ENCODE measurements at places on chromosomes 5 and 9. TPM values are rescaled to one million over a fixed set of nuclear protein-coding genes. Genes with fewer than 3 reads are reported as not detected.
A peak's percentile ranks its signal among the peaks of the same experiment; 100 is the strongest.

DNA sequence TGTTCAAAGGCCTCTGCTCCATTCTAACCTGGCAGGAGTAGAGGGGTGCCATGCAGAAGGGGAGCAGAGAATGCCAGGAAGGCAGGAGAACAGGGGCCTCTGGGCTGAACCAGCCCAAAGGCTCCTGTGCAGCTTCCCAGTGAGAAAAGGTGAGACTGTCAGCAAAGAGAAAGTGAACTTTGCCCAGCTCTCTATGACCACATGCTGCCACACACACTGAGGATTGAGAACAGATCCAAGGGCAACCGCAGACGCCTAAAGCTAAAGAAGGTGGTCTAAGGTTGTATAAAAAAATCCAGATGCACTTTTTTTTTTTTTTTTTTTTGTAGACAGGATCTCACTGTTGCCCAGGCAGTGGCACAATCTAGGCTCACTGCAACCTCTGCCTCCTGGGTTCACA, 51.4 kb downstream of the ALDH7A1 start:
- no peak for DNase-seq

DNA sequence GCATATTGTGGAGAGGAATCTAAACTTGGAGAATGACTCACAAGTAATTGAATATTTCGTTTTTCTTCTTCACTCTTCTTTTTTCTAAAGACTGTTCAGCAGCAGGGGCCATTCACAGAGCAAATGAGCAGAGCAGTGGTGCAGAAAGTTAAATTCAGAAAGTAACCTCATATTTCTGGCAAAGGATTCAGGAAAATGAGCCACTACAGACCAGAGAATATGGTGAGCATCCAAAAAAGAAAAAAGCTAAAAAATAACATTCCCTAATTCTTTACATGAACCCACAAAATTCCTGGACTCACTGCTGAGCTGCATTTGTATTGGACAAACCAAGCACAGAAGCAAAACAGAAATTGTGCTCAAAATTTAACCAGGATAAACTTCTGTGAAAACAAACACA, 1486.8 kb upstream of the C9orf72 start:
- DNase-seq = no peak

- no peak for DNase-seq
These were observed 3.6 kb upstream of the PTGR1 start for GRCh38 chr9:111603041-111603440.

DNA sequence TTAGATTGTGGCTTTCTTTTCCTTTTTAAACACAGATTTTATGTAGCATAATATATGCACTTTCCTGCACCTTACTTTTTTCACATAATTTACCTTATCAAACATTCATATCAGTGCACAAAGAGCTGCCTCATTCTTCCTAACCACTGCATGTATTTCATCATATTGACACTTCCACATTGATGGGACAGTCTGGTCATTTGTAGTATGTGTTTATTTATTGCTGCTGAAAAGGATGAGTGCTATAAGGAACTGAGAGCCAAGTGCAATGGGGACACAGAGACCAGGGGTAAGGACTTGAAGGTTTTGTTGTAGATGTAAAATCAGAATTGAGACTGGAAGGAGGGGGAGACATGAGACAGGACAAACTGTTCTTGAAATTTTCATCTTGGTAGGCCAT, 193.8 kb downstream of the SMARCA2 start:
- no peak for DNase-seq

- DNase-seq = no peak
These were observed 167.0 kb downstream of the GABBR2 start for GRCh38 chr9:98541684-98542230.

- no peak for DNase-seq
These were observed 122.1 kb downstream of the NTRK2 start for GRCh38 chr9:84791643-84792042.

GRCh38 chr5:119527351-119527750, 75.1 kb downstream of the HSD17B4 start:
- peak; percentile 11 for DNase-seq

DNA sequence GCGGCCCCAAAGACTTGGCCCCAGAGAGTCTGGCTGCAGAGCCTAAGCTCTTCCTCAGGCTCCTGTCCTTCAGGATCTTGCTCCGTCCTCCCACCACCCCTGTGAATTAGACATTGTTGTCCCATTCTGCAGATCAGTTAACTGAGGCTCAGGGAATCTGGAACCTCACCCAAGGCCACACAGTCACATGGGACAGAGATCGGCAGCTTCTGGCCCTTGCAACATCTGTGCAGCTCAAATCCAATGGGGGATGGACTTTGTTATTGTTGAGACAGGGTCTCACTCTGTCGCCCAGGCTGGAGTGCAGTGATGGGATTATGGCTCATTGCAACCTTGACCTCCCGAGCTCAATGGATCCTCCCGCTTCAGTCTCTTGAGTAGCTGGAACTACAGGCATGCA, 23.9 kb upstream of the LAMC3 start:
- no peak for DNase-seq

DNA sequence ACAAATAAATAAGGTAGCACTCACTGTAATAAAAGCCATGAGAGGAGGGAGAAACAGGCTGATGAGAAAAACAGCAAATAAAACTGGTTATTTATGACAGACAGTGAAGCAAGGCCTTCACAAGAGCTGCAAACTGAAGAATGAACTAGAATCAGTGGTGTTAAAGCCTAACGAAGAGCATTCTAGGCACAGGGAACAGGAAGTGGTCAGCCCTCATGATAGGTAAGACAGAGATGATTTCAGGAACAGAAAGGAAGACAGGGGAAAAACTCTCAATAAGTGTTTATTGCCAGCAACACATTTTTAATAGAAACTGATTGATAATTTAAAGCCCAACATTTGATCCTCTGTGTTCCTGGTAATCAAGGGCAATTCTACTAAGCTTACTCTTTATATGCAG, 124.5 kb downstream of the EDIL3 start:
- no peak for DNase-seq

DNA sequence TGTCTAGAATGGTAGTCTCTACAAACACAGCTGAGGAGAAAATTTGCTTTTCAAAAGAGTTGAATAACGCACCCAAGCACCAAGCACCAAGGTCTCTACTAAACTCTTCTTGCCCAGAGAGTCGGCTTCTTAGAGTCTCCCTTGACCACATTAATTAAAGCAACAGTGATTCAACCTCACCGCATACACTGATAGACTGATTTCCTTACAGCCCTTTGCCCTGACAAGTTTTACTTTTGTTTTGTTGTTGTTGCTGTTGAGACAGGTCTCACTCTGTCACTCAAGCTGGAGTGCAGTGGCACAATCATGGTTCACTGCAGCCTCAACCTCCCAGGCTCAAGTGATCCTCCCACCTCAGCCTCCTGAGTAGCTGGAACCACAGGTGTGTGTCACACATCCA, 1035.7 kb upstream of the DMAC1 start:
- no peak for DNase-seq

GRCh38 chr5:164763206-164763605, 1257.8 kb downstream of the MAT2B start:
- no peak for DNase-seq

- no peak for DNase-seq
These were observed 747.3 kb upstream of the C9orf72 start for GRCh38 chr9:28320616-28321015.

DNA sequence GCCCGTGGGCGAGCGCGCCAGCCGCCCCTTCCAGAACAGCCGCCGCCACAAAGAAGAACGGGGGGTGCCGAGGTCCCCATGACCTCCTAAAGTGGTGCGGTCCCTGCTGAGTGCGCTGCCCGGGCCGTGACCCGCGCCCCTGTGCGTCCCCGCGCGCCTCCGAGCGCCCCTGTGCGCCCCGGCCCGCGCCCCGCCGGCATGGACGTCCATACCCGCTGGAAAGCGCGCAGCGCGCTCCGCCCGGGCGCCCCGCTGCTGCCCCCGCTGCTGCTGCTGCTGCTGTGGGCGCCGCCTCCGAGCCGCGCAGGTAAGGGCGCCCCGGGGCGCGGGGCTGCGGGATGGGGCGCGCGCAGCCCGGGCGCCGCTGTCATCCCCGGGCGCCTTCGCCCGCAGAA, 384 bp downstream of the COL5A1 start:
- no peak for DNase-seq

DNA sequence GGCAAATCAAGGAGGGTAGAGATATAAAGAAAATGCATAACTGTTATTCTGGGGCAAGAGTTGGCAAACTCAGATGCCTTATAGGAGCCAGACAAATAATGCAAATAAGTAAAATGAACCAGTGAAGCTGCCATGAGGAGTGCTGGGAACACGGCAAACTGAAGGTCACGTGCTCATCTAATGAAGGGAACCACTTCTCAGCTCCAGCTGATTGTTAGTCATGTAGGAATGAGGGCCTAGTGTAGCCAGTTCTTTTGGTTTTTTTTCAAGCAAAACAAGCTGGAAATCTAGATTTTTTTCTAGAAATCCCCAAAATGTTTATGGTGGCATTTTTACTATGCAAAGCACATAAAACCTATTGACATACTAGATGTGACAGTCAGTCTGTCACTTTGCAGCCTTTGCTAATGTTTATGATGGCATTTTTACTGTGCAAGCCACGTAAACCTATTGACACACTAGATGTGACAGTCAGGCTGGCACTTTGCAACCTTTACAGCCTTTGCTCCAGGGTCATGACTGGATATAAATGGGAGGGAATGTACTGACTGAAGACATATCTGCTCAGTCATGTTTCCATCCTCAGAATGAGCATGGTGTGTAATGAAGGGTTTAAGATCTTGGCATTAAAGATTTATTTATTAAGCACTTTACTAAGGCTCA, 39.4 kb downstream of the RUSC2 start:
- DNase-seq = peak; percentile 43

DNA sequence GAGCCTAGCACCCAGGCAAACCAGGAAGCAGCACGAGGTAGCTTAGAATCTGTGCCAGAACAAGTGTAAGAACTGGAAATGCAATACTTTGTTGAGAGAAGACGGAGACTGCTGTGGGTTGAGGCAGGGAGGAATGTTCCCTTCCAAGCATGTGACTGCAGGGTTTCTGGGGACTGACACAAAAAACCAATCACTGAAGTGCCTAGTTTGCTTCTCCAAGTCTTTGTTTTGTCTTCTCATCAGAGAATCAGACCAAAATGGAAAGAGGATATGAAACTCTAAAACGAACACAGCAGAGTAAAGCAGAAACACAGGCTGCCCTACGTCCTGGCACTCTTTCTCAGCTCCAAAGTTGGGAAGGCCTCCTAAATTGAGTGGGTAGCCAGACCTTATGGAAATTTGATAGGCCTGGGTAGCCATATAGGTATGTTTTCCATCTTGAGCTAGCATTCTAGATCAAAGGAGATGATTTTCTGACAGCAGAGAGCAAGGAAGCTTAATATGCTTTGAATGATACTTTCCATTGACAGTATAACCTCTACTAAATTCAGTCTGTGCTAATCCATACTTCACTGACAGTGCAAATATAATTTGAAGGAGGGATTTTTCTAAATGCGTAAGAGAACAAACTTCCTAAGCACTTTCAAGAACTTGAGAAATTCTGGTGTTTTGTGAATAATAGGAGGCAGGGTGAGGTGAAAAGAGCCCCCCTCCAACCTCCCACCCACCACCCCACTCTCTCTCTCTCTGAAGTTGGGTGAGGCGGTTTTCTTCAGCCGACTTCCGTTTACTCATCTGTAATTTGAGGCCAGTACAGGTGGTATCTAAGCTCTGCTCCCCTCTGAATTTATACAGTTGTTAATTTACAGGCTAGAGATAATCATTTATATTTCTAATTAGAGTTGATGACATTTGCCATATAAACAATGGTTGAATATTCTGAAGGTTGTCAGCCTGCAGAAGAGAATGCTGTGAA, 5.5 kb downstream of the ADRB2 start:
- no peak for DNase-seq

- DNase-seq = no peak
These were observed 13.3 kb downstream of the PKD2L2 start for GRCh38 chr5:137902408-137903133.

GRCh38 chr5:15350614-15351013, 149.4 kb upstream of the FBXL7 start:
- no peak for DNase-seq

- no peak for DNase-seq
These were observed 68.3 kb downstream of the CHSY3 start for GRCh38 chr5:129972465-129973141.

- no peak for DNase-seq
These were observed 355.6 kb upstream of the IZUMO3 start for GRCh38 chr9:24901319-24901718.

- no peak for DNase-seq
These were observed 42.4 kb upstream of the MACIR start for GRCh38 chr5:103216137-103216536.

DNA sequence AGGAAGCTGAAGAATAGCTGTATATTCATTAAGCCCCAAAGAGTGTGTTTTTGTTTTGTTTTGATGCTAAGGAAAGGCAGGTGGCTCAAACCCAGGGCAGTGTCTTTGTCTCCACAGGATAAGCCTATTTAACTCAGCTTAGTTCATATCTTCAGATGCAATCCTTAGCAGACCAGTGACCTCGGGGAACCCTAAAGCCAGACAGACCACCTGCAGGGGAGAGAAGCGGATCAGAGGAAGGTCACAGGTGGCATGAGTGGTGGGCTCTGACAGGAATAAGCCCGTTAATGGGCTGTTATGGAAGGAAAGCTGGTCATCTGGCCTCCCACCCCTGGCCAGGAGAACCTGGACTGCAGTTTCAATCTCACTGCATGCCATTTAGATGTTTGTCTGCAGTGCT, 30.8 kb downstream of the TAS2R1 start:
- DNase-seq = no peak

DNA sequence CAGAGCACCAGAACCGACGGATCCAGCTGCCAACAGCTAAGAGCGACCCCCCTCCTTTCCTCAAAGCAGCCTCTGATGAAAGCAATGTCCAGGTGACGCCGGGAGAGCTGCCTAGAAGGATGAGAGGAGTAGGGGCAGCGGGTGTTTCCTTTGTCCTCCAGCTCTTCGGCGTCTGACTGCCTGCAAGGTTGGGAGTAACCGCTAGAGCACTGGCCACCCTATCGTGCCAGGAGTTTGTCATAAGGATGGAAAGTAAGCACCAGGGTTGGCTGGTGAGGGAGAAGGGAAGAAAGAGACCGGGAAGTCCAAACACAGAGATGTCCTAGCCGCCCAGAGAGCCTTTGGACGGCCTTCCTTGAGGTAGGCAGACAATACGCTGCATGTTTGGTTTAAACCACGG, 10.8 kb downstream of the MRPL36 start:
- DNase-seq = peak; percentile 13

GRCh38 chr5:14211818-14212803, 69.0 kb downstream of the TRIO start:
- no peak for DNase-seq

RHOBTB3 gene
- 214 TPM for total RNA-seq

TSLP gene
- total RNA-seq = not detected

ERCC8 gene
- total RNA-seq = 15.5 TPM

ACER2 gene
- total RNA-seq = 0.76 TPM

PCDH1 gene
- total RNA-seq = 3.5 TPM

QRFP gene
- not detected for total RNA-seq

SLC46A2 gene
- total RNA-seq = not detected

VCAN gene
- total RNA-seq = 327 TPM

PLAC8L1 gene
- total RNA-seq = not detected

Measured in GM23248 (cell line).